Naive thymus-derived CD4-positive, alpha-beta T cell (primary cell): ENCODE measurements at places on chromosomes 6 and 20. TPM values are rescaled to one million over a fixed set of nuclear protein-coding genes. Genes with fewer than 3 reads are reported as not detected.

DNA sequence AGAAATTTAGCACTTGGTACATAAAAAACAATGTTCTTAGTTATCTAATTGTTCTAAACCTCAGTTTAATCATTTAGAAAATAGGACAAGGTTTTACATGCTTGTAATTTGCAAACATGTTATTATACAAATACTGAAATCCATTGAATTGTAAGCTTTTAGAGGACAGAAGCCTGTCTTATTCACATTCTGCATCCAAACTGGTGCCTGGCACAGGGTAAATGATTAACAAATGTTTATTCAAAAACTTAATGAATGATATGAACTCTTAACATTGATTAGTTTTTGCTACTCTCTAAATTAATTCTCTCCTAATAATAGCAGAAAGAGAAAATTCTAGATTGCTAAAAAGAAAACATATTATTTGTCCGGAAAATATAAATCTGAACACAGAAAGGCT, 58.4 kb upstream of the MCM9 start:
- no peaks in the 10 kb centered on the region for H3K4me1 ChIP-seq
- H3K4me3 ChIP-seq: no peak overlapping the region
- H3K27ac ChIP-seq: no peak overlapping the region
- no peaks in the 10 kb centered on the region for H3K27me3 ChIP-seq
- no peak for DNase-seq

DNA sequence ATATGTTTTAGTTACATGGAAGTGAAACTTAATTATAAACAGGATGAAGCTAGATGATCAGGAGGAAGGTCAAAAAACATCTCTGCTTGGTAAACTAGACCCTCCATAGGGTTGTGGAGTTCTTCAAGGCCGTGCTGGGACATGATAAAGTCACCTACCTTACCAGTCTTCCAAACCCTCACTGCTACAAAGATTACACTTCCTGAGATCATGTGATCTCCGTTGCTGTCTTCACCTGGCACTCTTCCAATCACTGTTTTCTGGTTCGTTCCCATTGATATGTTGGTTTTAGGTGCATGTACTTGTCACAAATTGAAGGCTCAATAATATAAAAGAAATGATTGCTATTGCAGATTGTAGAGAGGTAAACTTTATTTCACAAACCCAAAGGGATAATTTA, 161.5 kb upstream of the MAN1A1 start:
- H3K27me3 ChIP-seq: no peaks in the 10 kb centered on the region
- DNase-seq: no peak
- no peak overlapping the region for H3K27ac ChIP-seq
- H3K4me3 ChIP-seq: no peak overlapping the region

BPIFB1 gene
- not detected for polyA plus RNA-seq

DNA sequence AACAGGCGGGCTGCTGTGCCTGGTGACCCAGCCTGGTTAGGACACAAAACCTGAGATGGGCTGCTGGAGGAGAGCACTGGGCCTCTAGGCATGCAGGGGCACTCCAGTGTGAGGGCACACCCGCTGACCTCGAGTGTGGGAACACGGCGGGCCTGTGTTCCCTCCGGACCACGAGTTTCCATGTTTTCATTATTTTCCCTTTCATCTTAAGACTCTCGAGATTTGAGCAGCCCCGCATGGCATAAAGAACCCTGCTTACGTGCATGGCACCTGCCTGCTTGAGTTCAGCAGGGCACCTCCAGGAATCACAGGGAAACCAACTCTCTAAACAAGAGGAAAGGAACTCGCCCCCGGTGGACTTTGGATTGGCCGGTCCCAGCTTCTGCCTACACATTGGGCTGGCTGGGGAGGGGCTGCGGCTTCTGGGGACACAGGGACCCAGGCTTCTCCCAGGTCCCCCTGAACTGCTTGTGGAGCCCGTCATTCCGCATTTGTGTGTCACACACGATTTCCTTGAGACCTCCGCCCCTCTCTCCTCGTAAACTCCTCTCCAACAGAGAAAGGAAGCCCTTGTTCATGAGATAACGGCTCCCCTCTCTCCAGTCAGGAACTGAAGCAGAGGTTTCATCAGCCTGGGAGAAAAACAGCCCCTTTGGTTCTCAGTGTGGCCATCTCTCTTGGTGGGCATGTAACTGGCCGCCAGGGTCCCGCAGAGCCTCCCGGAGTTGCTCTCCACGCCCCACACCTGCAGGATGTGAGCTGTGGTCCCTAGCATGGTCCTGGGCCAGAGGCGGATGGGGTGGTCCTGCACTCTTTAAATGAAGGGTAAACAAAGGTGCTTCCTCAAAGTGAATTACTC, 181.8 kb downstream of the TTLL2 start:
- DNase-seq: no peak
- no peaks in the 10 kb centered on the region for H3K4me1 ChIP-seq
- no peaks in the 10 kb centered on the region for H3K36me3 ChIP-seq
- no peak overlapping the region for H3K4me3 ChIP-seq
- no peaks in the 10 kb centered on the region for H3K27me3 ChIP-seq

DNA sequence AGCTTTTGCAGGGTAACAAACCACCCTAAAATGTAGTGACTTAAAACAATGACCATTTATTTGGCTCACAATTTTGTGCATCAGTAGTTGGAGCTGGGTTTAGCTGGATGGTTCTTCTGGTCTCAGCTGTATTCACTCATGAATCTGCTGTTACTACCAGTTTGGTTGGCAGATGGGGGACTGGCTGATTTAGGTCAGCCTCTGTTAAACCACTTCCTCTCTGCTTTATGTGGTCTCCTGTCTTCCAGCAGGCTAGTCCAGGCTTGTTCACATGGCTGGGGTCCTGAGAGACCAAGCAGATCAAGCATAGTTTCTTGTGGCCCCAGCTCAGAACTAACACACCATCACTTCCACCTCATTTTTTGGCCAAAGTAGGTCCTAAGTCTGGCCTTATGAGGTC, 67.2 kb upstream of the LAMP5 start:
- no peaks in the 10 kb centered on the region for H3K36me3 ChIP-seq
- no peaks in the 10 kb centered on the region for H3K4me1 ChIP-seq
- H3K4me3 ChIP-seq: no peak overlapping the region
- no peak overlapping the region for H3K27ac ChIP-seq
- no peaks in the 10 kb centered on the region for H3K27me3 ChIP-seq
- DNase-seq: no peak

DNA sequence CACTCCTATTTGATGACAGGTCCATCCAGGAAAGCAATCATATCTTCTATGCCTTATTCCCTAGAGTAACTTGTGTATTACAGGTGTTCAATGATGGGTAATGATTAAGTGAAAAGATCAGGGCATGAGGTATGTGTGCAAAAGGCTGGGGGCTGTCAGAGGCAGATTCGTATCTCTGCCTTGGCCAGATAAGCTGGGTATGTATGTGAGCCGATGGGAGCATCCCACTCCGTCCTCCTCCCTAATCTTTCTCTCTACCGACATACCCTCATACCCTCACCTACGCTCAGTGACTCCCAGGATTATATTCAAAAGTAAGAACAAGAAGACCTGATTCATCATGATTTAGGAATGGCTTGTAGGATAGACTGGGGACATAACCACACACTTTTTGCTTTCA, 238.7 kb downstream of the PLCB1 start:
- H3K4me1 ChIP-seq: no peaks in the 10 kb centered on the region
- no peaks in the 10 kb centered on the region for H3K27me3 ChIP-seq
- no peak overlapping the region for H3K4me3 ChIP-seq
- no peak for DNase-seq
- no peaks in the 10 kb centered on the region for H3K36me3 ChIP-seq
- H3K27ac ChIP-seq: no peak overlapping the region

GPX5 gene
- polyA plus RNA-seq: not detected

GRCh38 chr20:34948030-34948429, 7.6 kb downstream of the GSS start:
- no peaks in the 10 kb centered on the region for H3K4me1 ChIP-seq
- H3K27ac ChIP-seq: no peak overlapping the region
- H3K4me3 ChIP-seq: no peak overlapping the region
- no peaks in the 10 kb centered on the region for H3K27me3 ChIP-seq
- no peak for DNase-seq

SAMD5 gene
- polyA plus RNA-seq: not detected

- H3K4me1 ChIP-seq: peaks cover 23% of the 10 kb centered on the region
- no peak overlapping the region for H3K4me3 ChIP-seq
- peaks cover 5% of the 10 kb centered on the region for H3K36me3 ChIP-seq
- H3K27me3 ChIP-seq: no peaks in the 10 kb centered on the region
- no peak overlapping the region for H3K27ac ChIP-seq
Measured at GRCh38 chr6:37485291-37485702, 14.4 kb downstream of the CCDC167 start.

OOEP gene
- polyA plus RNA-seq: not detected

DNA sequence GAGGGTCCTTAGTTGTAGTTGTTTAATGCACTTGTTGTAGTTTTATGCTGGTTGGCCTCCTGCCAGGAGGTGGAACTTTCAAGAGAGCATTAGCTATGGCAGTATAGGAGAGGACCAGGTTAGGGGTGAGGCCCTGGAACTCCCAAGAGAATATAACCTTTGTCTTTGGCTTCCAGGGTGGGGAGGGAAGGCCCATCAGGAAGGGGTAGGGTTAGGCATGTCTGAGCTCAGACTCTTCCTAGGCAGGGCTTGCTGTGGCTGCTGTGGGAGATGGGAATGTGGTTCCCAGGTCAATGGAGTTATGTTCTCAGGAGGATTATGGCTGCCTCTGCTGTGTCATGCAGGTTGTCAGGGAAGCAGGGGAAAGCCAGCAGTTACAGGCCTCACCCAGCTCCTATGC, 20.0 kb upstream of the GABRR1 start:
- no peak overlapping the region for H3K4me3 ChIP-seq
- H3K27ac ChIP-seq: no peak overlapping the region
- H3K4me1 ChIP-seq: peaks cover 6% of the 10 kb centered on the region
- DNase-seq: no peak
- no peaks in the 10 kb centered on the region for H3K27me3 ChIP-seq

PPP1R16B gene
- polyA plus RNA-seq: 11.4 TPM

DNA sequence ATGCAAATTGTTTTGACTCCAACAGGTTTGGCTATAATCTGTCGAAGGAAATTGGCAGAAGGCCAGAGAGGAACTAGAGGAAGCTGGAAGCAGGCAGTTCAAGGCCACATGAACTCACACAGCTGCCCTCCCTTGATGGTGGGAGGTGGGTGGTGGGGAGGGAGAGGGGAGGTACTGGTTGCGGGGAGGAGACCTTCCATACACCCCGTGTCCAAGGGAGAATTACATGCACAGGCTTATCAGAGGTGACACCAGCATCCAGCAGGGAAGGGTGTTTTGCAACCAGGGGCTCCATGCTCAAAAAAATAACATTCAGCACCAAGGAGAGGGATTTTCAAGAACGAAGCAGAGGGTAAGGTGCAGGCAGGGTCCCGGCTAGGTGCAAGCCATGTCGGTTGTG, 9.1 kb downstream of the PRND start:
- no peaks in the 10 kb centered on the region for H3K36me3 ChIP-seq
- H3K27me3 ChIP-seq: no peaks in the 10 kb centered on the region
- H3K4me3 ChIP-seq: no peak overlapping the region
- H3K4me1 ChIP-seq: no peaks in the 10 kb centered on the region

DNA sequence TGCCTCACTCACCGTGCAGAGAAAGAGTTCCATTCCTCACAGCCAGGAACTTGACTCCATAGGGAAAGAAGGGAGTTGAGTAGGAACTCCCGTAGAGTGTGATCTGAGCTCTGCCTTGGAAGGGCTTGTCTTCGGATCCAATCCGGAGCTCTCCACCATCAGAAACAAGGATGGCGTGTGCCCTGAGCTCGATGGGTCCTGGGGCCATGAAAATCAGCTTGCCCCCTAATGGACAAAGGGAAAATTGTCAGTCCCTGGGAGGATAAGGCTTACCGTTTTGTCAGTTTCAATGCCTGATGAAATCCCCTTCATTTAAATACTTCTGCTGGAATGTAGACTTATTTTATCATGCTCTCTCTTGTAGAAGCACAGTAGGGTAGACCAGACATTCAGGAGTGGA, 153.3 kb downstream of the PKHD1 start:
- H3K4me1 ChIP-seq: no peaks in the 10 kb centered on the region
- no peaks in the 10 kb centered on the region for H3K27me3 ChIP-seq
- no peaks in the 10 kb centered on the region for H3K36me3 ChIP-seq

ARMC2 gene
- polyA plus RNA-seq: 5.4 TPM

RPP40 gene
- 14.2 TPM for polyA plus RNA-seq

GRCh38 chr6:81561071-81561564, 191.4 kb downstream of the TENT5A start:
- no peak overlapping the region for H3K4me3 ChIP-seq
- no peak for DNase-seq
- no peak overlapping the region for H3K27ac ChIP-seq
- no peaks in the 10 kb centered on the region for H3K27me3 ChIP-seq

GRCh38 chr20:61748376-61748775, 317.3 kb downstream of the TAF4 start:
- no peaks in the 10 kb centered on the region for H3K27me3 ChIP-seq
- H3K4me3 ChIP-seq: no peak overlapping the region
- DNase-seq: no peak

ULBP3 gene
- polyA plus RNA-seq: 0.36 TPM

DNA sequence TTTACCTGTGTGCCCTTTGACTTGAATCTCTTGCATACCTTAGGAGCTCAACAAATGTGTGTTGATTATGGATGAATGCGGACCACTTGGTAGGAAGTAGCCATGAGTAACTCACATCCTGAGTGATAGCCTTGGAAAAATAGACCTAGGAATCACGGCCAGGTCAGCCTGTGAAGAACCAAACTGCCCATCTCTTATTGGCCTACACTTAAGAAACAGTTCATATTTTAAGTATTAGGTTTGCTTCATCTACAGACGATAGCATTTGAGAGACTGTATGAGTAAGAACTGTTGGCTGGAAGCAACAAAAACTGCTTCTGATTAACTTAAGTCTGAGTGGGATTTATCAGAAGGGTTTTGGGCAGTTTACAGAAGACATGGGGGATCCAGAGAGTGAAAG, 320.1 kb upstream of the PRND start:
- no peak overlapping the region for H3K4me3 ChIP-seq
- H3K36me3 ChIP-seq: no peaks in the 10 kb centered on the region
- H3K27ac ChIP-seq: no peak overlapping the region
- no peak for DNase-seq
- no peaks in the 10 kb centered on the region for H3K4me1 ChIP-seq

GRCh38 chr6:26350858-26351543, 14.0 kb upstream of the BTN3A2 start:
- no peak overlapping the region for H3K4me3 ChIP-seq
- no peaks in the 10 kb centered on the region for H3K27me3 ChIP-seq
- no peak for DNase-seq
- no peaks in the 10 kb centered on the region for H3K4me1 ChIP-seq
- H3K27ac ChIP-seq: no peak overlapping the region

- DNase-seq: no peak
- no peaks in the 10 kb centered on the region for H3K36me3 ChIP-seq
- no peaks in the 10 kb centered on the region for H3K27me3 ChIP-seq
- H3K4me3 ChIP-seq: no peak overlapping the region
- no peak overlapping the region for H3K27ac ChIP-seq
Measured at GRCh38 chr6:2094642-2095041, 150.8 kb downstream of the GMDS start.

SLC17A3 gene
- not detected for polyA plus RNA-seq

NFATC2 gene
- polyA plus RNA-seq: 30.1 TPM

DNA sequence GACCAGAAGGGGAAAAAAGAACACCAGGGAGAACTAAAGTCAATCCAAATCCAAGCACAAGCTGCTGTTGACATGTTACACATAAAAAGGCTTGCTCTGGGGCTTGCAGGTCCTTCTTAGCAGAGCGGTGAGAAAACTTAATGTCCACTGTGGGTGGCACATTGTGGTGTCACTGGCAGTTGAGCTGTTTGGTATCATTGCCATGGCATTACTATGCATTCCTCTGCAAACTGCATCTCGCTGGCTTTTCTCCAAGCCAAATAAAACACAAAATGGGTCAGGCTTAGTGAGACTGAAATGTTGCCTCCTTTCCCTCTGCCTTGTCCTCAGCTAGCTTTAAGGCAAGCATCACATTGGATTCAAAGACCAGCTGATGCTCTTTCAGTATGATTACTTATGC, 40.9 kb downstream of the LY86 start:
- H3K4me1 ChIP-seq: peaks cover 5% of the 10 kb centered on the region
- no peak overlapping the region for H3K4me3 ChIP-seq
- H3K27ac ChIP-seq: no peak overlapping the region
- no peaks in the 10 kb centered on the region for H3K36me3 ChIP-seq
- no peaks in the 10 kb centered on the region for H3K27me3 ChIP-seq
